ENCODE measurements at places on chromosomes 6 and 20.
A peak's percentile ranks its signal among the peaks of the same experiment; 100 is the strongest.

DNA sequence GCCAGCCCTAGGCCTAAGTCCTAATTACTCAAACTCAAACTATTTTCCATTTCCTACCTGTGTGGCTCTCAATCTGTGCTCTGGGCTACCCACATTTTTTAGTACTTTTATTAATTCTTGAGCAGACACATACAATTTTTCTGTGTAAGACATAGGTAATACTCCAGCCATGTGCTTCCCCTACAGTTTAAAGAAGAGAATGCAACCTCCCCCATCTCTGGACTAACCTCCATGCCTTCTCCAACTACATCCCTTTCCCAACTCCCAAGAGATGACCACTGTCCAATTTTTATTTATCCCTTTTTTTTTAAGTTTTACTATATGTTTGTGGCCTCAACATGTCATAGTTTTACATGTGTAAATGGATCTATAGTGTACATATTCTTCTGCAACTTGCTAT is 5.8 kb downstream of the HMGN4 start:
- no peak for DNase-seq

GRCh38 chr6:143561105-143561704 is 49.7 kb upstream of the FUCA2 start:
- no peak for DNase-seq

GRCh38 chr6:46440141-46440540 is 51.1 kb downstream of the RCAN2 start:
- no peak for DNase-seq

- no peak for DNase-seq
Measured at GRCh38 chr6:125232466-125232865, 69.3 kb downstream of the HDDC2 start.

DNA sequence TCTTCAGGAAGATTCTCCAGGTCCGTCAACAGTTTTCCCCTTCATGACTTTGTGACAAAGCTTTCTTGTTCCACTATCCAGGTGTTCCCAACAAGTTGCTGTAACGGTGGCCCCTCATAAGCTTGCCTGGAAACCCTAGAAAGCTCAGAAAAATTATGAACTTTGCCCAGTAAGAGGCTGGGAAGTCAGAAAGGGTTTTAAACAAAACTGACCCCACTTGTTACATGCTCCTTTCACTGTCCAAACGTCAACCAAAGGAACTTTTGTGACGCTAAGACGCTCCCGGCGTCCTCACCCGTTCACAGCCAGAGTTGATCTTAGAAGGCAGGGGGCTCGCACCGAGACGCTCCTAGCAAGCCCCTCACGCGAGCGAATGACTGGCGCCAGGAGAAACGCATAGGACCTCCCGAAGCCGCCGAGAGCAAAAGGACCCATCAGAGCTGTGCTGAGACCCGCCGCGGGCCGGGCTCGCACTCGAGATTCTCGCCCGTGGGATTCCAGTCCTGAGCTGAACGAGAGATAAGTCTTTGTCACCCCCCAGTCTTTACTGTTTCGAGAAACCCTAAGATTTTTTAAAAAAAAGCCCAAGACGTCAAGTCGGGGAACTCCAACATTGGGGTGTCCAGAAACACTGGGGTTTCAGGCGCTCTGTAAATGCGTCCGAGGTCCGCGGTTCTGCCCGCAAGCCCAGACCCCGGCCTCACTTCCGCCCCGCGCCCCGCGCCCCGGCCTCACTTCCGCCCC is 544 bp upstream of the ACAT2 start:
- DNase-seq = peak; percentile 5

DNA sequence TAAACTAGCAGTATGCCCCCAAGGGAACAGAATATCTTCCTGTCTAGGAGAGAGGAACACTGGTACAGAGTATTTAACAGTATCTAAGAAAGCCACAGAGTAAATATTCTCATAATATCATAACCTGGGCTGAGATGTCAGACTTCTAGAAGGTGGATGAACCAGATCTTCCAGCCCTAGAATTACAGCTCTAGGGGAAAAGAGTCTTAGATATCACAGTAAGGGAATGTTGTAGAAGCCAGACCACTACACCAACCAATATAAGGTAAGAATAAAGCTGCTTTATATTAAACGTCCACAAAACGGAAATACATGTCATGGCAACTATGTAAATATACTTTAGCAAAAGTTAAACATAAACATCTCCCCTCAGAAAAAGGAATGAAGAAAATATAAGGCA is 12.4 kb downstream of the SERINC1 start:
- no peak for DNase-seq

- DNase-seq = no peak
Measured at GRCh38 chr20:6974838-6975237, 207.4 kb downstream of the BMP2 start.

DNA sequence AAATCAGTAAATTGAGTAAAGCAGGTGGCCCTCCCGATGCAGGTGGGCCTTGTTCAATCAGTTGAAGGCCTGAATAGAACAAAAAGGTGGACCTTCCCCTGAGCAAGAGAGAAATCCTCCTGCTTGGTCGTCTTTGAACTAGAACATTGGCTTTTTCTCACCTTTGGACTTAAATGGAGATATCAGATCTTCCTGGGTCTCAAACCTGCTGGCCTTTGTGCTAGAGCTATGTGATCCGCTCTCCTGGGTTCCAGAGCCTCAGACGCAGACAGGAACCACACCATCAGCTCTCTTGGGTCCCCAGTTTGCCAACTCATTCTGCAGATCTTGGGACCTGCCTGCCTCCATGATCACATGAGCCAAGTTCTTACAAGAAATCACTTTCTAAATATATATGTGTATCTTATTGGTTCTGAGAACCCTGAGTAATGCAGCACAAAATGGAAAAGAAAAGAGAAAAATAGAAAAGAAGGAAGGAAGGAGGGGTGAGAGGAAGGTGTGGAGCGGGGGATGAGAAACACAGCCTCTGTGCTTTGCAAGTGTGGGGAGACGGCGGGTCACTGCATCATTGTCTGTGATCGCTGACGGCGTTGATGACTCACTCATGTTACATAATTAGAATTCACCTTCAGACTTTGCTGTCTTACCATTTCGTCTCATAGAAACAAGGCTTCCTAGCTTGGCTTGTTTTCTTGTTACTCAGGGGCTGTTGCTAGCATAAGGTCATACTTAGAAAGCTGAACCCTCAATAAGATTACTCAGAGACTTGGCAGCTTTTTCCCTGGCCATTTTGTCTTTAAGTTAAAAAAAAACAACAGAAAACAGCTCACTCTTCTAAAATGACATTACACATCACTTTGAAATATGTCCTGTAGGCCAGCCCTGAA is 85.7 kb upstream of the NEDD9 start:
- DNase-seq = peak; percentile 55

DNA sequence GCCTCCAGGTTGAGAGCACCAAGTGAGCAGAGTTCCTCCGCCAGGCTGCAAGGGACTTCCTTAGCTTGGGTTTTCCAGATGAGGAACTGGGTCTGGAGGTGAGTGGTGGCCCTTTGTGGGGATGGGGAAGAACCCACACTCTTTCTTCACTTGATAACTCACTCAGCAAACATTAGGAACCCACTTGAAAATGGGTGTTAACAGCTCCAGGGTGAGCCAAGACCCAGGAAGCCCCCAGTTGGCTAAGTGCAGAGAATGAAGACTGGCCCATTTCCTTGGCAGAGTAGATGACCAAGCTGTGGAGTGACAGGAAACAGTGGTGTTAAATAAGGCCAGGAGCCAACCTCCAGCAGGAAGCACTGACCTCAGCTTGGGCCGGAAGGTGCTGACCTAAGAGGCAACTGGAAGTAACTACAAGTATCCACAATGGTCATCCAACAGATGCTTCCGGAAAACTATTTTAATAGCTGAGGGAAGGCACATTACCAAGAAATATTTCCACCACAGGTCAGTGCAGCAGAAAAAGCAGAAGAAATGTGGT is 22.7 kb downstream of the MRPL14 start:
- no peak for DNase-seq

DNA sequence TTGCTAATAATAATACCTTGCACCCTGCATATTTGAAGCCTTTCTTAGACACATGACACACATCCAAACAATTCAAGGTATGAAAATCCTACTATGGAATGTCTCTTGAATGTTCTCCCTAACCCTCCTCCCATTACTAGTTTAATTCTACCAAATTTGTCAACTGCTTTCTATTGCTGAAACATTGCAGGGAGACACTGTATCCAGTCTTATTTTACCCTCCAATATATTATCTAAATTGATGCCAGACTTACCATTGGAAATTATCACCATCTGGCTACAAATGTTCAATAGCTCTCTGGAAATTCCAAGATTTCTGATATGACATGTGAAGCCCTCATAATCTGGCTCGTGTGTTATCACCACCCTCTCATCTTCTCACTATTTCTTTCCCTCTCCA is 1027.3 kb upstream of the CITED2 start:
- no peak for DNase-seq

DNA sequence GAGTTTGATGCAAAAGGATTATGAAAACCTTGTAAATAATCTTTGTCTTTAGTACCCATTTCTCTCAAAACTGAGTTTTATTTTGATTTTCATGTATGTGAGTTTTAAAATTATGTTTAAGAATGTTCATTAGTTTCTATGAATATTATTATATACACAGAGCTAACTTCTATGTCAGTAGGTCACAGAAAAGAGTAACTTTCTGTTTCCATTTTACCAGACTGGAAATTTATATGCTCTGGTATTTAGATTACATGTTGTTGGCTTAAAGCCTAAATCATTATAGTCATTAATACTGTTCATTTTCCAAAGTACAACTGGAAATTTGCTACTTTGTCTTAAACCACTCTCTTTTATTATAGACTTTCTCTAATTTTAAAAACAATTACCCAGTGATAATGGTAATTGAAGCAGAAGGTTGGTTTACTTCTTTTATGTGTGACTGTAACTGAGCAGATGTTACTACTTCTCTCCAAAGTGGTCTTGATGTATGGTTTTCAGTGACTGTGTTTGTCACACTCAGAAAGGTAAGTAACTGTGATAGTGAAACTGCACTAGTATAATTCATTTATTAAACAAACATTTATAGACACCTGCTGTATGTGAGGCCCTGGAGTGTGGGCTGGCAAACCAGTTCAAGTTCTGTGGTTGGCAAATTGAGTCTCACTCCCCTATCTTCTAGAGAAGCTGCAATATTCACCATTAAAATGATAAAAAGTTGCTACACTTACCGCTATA is 13.2 kb downstream of the CRYBG1 start:
- no peak for DNase-seq

DNA sequence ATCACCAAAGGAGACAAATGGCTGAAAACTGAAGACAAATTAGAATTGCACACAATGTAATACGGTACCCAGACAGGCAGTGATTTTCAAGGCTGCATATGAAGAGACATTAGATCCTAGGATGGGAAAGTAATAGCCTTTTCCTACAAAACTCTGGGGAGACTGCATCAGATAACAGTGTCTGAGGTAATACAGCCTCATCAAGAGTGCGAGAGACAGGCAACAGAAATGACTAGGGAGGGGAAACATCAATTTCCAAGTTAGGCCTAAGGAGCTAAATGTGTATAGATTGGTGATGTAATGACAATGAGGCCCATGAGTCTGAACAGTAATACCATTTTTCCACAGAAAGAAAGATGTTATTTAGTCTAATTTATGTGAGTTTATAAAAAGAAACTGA is 200.3 kb downstream of the HTR1B start:
- DNase-seq = no peak

- DNase-seq = no peak
Measured at GRCh38 chr20:19381947-19382346, 169.5 kb downstream of the SLC24A3 start.

- no peak for DNase-seq
Measured at GRCh38 chr20:48642105-48642880, 185.5 kb downstream of the PREX1 start.

GRCh38 chr6:10395171-10395703 is 19.6 kb downstream of the TFAP2A start:
- no peak for DNase-seq

DNA sequence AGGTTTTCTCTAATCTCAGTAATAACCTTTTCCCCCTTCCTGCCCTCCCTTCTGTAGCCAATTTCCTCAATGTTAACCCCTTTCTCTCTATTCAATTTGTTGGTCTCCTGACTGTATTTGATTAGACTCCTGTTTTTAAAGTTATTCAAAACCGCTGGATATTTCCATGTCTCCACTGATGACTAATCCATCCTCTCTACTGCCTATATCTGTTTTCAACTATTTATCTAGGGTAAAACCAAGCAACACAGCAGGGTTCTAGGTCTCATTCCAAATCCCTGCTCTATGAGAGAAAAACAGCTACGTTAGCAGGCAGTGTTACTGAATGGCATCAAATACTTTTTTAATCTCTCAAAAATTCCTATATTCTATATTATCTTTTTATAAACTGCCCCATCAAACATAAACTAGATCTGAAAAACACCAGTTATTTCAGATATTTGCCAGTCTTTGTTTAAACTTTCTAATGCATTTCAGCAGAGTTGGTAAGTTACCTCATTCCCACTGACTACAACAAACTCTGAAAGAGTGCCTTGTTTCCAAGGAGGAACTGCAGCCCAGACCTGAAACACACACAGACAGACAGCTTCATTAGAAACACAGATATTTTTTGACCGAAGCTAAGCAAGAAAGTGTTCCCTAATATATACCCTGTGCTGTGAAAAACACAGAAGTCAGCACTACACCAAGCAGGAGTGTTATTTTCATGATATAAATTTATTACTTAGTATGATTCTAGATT is 8.2 kb downstream of the RTN4IP1 start:
- no peak for DNase-seq

- DNase-seq = no peak
Measured at GRCh38 chr6:169188051-169188470, 65.6 kb downstream of the THBS2 start.

DNA sequence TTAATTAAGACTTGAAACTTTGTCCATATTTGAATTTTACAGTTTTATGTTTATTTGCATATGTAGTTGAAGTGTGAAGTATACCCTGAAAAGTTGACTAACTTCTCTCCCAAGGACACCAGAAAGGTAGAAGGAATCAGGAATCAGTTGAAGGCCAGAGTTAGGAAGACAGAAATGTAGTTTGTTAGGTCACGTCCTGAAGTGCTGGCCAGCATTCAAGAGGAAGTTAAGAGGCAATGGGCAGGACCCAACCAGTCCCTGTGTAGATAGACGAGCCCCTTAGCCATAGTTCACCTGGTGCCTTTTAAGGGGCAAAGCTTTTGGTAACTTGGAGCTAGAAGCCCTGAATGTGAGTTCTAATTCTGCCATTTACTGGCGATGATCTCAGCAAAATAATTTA is 250.4 kb upstream of the KCNQ5 start:
- DNase-seq = no peak

GRCh38 chr20:37523911-37524700 is 3.1 kb downstream of the NNAT start:
- no peak for DNase-seq
